ENCODE measurements at places on chromosomes 4 and X. TPM values are rescaled to one million over a fixed set of nuclear protein-coding genes. Genes with fewer than 3 reads are reported as not detected.
A peak's percentile ranks its signal among the peaks of the same experiment; 100 is the strongest.

The GRIA3 gene
- total RNA-seq = 0.40 TPM

The TCEAL8 gene
- total RNA-seq = 32.6 TPM

The REPS2 gene
- total RNA-seq = 37.0 TPM

The ADGRA3 gene
- 126 TPM for total RNA-seq

The EPGN gene
- total RNA-seq = not detected

The RXFP1 gene
- total RNA-seq = not detected

The TASL gene
- total RNA-seq = 1.6 TPM

The DOK7 gene
- total RNA-seq = 0.95 TPM

The PRSS48 gene
- not detected for total RNA-seq

The TSPAN7 gene
- total RNA-seq = 111 TPM

GRCh38 chr4:172404676-172405075, 591.5 kb downstream of the GALNTL6 start:
- DNase-seq = no peak

DNA sequence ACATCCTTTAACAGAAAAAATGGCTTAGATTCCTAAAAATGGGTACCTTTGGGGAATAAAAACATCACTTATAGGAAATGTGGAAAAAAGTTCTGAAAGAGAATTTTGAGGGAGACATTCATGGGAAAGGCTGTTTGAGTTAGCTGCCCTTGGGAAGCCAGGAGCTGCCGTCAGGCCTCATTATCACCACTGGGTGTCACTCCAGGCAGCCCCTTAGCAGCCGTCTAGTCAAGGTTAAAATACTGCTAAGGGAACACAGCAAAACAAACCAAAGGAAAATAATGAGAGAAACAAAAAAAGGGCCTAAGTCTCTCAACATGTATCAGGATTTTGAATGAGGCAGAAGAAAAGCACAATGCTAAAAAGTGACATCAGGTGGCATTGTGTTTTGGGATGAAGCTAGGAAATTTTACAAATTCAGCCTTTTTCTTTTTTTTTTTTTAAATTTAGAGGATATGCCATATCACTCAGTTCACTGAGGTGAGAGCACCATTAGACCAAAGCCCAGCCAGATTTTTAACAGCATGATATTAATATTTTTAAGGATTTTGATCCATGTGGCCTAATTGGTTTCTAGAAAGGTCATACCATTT, 235.3 kb downstream of the GPAT3 start:
- peak; percentile 7 for DNase-seq

- no peak for DNase-seq
These were observed 114.3 kb downstream of the DCK start for GRCh38 chr4:71107726-71108125.

DNA sequence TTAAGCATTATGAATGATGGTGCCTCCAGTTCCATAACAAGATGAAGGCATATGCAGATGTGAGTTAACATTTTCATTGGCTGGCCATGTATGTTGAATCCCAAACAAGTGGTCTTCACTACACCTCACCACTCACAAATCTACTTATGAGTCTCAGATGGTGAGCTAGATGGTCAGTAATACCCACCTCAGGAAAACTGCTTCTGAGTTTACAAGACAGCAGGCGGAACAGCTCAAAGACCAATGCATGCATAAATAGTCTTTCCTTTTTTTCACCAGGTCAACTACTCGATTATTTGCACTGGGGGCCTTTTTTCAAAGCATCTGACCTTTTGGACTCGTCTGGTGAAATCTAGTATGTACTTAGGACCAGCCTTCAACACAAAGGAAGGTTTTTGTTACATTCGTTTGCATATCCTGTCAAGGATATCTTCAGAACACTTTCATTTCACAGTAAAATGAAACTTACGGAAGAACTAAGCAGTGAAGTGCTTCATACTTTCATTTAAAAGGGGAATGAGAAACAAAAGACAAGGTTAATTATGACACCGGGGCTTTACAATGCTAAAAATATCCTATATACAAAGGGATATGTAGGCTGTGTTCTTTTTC, 23.1 kb upstream of the TLR7 start:
- no peak for DNase-seq

DNA sequence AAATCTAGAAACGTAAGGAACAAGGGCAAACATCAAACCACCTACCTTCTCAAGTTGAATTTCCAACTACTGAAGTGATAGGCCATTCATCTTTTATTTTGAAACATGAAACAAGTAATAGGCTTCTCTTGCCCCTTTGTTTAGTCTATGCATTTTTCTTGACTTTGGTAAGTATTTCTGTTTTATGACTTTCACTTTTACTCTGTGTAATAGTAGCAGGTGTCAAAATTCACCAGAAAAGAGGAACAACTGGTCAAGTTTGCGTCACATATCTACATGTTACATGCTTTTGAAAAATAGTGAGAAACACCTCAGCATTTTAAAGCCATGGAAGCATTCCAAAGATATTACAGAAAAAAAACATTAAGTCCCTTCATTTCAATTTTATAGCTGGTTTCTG, 157.1 kb upstream of the FTHL17 start:
- DNase-seq = no peak

- DNase-seq = no peak
These were observed 175.2 kb upstream of the CPEB2 start for GRCh38 chr4:14827111-14827510.

DNA sequence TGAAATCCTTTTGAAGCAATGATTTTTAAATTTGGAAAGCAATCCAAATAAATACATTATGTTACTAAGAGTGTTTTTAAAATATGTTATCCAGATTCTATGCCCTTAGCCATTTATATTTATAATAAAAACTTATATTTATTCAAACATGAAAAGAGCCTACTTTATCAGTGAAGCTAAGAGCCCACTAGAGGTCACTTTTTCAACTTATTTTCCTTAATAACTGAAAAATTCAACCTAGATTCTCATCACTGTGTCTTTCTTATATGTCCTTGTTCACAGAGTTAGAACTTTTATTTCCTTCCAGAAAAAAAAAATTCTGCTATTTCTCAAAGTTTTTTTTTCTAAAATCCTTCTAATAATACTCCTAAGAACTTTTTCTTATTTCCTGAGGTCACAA, 23.9 kb downstream of the PRDM8 start:
- no peak for DNase-seq

DNA sequence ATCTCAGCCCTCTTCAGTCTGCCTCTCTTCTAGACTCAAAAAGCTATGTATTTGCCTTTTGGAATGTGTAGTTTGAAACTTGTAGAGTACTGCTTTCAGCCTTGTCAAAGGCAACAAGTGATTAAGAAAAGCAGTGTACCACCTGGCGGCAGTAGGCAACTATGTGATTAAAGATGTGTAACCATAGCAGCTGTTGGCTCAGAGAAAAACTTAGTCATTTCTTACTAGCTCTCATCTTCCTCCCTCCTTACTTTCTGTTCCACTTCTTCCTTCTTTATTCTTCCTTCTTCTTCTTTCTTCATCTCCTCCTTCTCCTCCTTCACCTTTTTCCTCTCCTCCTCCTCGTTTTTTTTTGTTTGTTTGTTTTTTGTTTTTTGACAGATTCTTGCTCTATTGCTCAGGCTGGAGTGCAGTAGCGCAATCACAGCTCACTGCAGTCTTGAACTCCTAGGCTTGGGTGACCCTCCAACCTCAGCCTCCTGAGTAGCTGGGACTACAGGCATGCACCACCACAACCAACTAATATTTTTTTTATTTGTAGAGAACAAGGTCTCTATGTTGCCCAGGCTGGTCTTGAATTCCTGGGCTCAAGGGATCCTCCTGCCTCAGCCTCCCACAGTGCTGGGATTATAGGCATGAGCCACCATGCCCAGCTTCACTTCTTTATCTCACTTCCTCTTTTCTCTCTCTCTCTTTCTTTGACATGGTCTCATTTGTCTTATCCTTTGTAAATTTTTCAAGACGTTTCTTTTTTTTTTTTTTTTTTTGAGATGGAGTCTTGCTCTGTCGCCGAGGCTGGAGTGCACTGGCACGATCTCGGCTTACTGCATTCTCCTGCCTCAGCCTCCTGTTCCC, 32.6 kb downstream of the ABHD18 start:
- DNase-seq = no peak

- no peak for DNase-seq
These were observed 31.3 kb downstream of the SLIT2 start for GRCh38 chr4:20283039-20283438.

GRCh38 chr4:59553721-59554091, 1646.4 kb upstream of the ADGRL3 start:
- DNase-seq = no peak

- DNase-seq = no peak
These were observed 124.2 kb downstream of the GUCY2F start for GRCh38 chrX:109357706-109358105.

- DNase-seq = no peak
These were observed 11.0 kb upstream of the CXCL2 start for GRCh38 chr4:74109870-74110605.

- DNase-seq = no peak
These were observed 334.0 kb upstream of the NDST3 start for GRCh38 chr4:117700111-117700892.

- DNase-seq = no peak
These were observed 75.2 kb downstream of the SPRY1 start for GRCh38 chr4:123471655-123472369.

GRCh38 chr4:3880615-3881120, 114.5 kb downstream of the ADRA2C start:
- peak; percentile 71 for DNase-seq

DNA sequence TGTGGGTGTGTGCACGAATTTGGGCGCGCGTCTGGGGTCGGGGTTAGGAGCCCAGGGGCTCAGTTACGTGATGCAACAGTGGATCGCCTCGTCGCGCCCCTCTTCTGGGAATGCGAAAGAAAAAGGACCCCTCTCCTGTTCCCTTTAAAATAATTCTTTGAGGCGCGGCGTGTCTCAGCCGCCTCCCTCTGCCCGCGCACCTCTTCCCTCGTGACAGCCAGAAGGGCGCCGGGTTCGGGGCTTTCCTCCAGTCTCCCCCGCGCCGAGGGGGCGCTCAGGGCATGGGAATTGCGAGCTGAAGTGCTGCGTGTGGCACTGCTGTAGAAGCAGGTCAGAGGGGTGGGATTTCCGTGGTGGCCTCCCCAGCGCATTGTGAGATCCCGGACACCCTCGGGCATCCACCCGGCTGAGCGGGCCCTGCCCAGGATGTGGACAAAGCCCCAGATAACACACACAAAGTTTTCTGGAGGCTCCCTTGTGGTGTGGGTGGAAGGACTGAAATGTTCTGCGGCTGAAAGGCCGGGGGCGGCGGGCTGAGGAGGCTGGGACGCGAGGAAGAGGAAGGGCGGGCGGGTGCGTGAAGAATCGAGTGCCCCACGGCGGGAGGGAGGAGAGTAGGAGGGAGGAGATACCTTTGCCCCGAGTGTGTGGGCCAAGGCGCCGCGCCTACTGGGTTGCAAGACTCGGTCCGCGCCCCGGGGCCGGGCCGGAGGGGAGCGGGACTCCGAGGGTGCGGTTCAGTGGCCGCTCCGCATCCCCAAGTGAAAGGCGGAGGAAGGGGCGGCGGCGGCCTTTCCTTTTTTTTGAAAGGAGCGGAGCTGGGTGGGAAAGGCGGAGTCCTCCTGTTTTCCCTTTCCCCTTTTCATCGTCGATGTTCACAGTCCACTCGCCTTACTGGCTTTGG, 752 bp downstream of the SEPTIN11 start:
- peak; percentile 85 for DNase-seq

DNA sequence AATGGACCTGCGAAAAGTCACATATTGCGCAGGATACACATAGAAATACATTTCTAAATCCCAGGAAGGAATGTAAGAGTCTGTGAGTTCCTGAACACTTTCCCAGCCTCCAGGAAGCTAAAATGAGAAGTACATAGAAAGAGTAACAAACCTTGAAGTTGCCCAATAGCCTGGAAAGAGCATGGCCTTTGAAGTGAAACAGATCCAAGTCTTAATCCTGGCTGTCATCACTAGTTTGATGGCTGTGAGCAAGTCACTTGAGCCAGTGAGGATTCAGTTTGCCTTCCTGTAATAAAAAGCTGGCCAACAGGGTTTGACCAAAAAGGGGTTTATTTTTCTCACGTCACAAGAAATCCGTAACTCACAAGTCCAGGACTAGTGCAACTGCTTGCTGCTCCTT, 69.8 kb downstream of the ARHGEF38 start:
- no peak for DNase-seq

GRCh38 chr4:74397748-74398426, 32.9 kb downstream of the EREG start:
- DNase-seq = no peak

- DNase-seq = peak; percentile 71
These were observed 147.7 kb downstream of the SH3KBP1 start for GRCh38 chrX:19739683-19740082.

DNA sequence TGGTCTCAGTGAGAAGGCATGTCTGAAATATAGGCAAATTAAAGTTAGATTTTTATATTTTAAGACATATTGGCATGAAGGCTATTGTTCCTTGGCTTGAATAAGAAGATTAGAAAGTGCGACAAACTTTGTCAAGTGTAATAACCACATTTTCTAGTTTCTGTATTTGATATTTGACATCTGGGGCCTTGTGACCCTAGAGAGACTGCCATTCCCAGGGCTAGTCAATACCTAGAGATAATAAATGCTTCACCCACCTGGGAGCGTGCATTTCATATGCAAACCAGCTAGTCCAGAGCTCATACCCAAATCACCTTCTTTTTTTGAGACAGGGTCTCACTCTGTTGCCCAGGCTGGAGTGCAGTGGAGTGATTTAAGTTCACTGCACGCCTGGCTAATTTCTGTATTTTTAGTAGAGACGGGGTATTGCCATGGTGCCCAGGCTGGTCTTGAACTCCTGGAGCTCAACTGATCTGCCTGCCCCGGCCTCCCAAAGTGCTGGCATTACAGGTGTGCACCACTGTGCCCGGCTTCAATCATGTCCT, 62.6 kb downstream of the COQ2 start:
- no peak for DNase-seq

DNA sequence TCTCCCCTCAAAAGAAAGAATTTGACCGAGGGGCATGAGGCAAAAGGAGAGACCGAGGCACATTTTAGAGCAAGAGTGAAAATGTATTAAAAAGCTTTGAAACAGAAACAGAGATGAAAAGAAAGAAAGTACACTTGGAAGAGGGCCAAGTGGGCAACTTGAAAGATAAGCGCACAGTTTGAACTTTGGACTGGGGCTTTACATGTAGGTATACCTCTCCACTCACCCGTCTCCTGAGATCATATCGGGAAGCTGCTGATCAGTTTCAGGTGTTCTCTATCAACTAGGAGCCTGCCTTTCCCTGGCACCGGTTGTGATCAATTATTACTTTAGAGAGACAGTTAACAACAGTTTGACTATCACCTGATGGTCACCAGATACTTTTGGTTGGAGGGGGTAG, 2666.5 kb downstream of the ARAP2 start:
- DNase-seq = no peak

DNA sequence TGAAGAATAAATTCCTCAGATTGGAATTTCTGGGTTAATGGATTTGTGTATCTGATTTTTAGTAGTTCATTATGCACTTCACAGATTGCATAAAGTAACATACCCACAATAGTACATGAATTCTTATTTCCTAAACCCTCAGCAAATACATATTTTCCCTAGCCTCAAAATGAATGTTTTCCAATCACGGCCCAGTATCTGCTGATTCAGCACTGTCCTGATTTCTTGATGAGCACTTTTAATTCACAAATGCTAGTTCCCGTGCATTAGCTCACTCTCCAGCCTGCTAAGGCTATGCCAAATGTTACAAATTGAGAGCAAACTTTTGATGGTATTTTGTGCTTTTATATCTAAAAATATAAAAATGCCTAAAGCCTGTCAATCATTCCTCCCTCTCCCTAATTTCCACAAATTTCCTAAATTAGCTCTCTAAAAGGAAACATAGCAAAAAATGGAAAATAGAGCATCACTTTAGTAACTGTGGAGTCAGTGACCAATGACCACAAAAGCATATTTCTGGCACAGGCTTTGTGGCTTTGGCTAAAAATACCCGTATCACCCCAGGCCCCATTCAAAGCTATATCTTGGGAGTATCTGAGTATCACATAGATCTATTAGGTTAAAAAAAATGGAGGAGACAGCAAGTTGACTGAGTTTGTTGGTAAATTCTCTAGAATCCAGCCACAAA, 75.5 kb downstream of the NAF1 start:
- no peak for DNase-seq

Measured in transverse colon (tissue), 4 donors.